ENCODE measurements at places on chromosomes 4 and X. TPM values are rescaled to one million over a fixed set of nuclear protein-coding genes. Genes with fewer than 3 reads are reported as not detected.

DNA sequence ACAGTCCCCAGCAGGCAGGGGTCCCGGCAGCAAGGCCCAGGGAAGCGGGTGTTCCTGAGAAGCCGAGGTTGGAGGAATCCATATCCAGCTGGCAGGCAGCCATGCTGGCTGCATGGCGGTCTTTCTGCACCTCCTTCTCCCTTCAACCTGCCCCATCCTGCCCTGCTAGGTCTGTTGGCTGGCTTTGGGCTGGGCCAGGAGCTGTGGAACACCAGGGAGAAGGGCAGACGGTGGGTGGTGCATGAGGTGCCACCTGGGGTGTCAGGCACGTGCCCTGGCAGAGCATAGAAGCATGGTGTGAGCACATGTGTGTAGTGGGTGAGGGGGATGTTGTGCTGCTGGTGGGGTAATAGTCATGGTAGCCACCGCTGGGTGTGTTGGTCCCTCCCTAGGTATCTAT is 150.1 kb downstream of the PJA1 start:
- DNase-seq: no peak

- no peak for DNase-seq
Measured at GRCh38 chr4:19227701-19228100, 1024.0 kb upstream of the SLIT2 start.

- DNase-seq: no peak
Measured at GRCh38 chr4:38306482-38307071, 346.4 kb downstream of the PTTG2 start.

- no peak for DNase-seq
Measured at GRCh38 chr4:175469514-175469913, 342.6 kb downstream of the GPM6A start.

DNA sequence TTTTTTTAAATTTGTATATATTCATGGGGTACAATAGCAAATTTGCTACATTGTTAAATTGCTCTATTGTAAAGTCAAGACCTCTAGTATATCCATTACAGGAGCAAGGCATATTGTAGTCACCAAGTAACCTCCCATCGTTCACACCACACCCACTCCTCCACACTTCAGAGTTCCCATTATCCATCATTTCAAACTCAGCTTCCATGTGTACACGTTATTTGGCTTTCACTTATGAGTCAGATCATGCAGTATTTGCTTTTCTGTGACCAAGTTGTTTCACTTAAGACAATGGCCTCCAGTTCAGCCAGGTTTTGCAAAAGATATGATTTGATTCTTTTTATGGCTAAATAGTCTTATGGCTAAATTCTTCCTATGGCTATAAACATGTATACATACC is 2614.2 kb downstream of the PCDH7 start:
- DNase-seq: no peak

DNA sequence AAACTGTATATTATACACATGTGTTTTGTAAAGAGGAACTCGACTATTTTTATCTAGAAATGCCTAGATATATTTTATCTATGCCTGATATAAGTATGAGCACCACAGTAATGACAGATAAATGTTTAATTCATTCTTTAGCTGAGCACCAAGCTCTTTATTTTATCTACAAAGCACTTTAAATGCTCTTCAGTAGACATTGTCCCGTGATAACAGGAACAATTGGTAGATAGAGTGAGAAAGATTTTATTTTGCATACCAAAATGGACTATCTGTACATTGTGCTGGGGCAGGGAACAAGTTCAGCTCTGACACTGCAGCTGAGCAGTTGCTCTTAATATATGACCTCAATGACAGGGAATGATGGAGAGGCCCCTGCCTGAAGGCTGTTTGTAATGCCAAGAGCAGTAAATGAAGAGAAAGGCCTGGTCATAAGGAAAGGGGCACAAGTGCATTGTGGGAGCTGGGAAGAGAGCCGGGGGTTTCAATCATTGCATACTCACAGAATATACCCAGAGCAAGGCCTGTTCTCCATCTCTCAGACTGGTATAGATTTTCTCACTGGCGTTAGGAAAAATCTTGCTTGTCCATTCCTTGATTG is 57.3 kb downstream of the SEPTIN11 start:
- no peak for DNase-seq

DNA sequence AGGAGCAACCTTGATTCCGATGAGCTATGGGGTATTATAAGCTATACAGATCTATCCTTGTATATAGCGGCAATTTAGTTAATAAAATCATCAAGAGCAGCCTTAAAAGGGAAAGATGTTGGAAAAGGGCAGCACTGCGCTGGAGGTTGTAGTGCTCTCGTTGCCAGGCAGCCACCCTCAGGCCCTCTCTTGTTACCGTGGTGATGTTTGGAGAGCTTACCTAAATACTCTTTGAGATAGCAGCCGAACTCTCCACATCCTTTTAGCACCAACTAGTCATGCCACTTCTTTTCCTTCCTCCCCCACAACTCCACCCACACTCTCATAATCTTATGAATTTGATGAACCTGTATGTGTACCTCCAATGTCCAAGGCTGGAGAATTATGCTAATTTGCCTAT is 3.8 kb upstream of the RADX start:
- no peak for DNase-seq

DNA sequence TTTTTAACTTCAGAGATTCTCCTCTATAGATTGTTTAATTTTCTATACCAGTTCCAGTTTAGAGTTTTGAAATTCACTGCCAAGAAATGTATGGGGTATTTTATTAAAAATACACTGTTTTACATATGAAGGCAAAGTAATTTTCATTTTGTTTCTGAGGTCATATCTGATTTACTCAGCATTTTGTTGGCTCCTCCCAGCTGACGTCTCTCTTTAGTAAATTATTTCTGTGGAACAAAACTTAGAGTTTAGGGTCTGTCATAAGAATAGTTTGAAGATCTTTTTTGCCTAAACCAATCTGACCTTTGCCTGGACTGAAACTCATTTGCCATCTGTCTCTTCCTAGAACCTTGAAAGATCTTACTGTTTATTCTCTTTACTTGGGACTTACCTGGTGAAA is 16.9 kb downstream of the FNIP2 start:
- no peak for DNase-seq

DNA sequence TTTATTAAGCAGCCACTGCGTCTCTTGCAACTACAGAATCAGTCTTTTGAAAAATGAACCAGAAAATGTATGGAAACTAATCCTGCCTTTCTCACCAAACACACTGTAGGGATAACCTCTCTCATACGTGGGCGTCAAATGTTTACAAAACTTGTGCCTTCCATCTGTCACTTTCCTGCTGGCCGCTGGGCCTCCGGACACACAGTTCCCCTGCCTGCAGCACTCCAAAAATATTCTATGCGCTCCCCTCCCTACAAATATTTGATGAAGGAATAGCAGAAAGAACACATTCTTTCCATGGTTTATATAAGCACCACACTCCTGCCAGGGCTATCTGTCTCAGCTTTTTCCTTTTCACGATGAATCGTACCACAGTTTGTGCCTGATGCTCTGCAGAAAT is 14.9 kb upstream of the CYTL1 start:
- no peak for DNase-seq

DNA sequence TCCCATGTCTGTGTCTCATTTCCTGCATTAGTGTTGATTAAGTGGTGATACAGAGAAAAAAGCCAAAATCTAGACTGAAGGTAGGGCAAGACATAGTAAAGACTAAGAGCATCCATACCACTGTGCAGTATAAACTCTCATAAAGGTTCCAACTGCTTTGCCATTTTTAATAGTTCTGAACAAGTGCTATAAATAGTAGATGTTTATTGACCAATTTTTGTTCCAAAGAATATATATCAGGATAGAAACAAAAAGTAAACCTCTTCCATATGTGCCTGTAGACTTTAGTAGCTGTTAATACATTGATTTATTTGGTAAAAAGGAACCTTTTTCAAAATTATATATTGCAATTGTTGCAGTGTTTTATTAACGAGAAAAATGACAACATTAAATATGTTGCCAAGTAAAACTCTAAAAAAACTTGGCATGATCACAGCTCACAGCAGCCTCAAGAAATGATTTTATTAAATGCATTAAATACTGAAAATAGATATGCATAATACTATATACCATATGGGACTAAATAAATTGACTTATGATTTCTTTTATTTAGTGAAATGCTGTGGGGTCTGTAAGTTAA is 22.3 kb upstream of the AASDH start:
- DNase-seq: no peak

DNA sequence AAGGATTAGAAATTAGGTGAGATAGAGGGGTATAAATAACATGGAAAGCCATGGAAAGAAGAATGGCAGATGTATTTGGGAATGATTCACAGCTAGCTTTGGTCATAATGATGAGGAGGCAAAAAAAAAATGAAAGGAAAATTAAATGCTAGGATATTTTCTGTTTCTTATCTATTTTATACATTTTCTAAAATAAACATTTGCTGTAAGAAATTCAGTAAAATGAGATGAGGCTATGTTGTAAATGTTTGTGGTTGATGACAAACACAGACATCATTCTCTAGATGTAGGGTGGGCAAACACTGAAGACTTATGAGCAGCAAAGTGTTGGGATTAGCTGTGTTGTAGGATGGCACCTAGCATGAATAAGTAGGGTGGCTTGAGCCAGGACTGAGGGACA is 407.1 kb downstream of the IL15 start:
- DNase-seq: no peak

DNA sequence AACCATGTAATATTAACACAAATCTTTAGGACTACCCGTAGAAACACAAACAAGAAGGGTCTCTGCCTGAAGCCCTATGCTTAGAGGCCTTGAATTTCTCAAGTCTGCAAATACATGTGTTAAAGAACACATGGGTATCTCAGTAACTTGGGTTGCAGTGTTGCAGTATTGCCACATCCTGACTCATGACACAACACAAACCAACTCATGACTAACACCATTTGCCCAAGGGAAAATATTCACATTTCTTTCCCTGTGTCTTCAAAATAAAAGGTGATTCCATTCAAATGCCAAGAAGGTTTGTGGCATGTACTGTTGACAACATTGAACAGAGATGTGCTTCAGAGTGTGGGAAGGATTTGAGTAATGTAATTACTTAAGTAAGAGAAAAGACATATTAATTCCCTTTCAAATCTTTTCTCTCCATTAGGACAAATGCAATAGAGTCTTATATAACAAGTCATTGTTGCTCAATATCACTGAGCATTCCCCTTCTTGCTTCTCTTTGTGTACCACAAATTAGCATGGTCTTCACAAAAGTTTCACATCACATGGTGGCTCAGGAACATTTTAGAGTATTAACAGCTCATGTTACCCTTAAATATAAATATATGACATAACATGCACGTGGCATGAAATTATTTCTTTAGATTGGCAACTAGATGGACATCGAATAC is 487.1 kb downstream of the STPG2 start:
- DNase-seq: peak; percentile 51

- DNase-seq: no peak
Measured at GRCh38 chr4:20050768-20051167, 200.9 kb upstream of the SLIT2 start.

GRCh38 chr4:124803641-124804040 is 91.1 kb upstream of the ANKRD50 start:
- DNase-seq: no peak

DNA sequence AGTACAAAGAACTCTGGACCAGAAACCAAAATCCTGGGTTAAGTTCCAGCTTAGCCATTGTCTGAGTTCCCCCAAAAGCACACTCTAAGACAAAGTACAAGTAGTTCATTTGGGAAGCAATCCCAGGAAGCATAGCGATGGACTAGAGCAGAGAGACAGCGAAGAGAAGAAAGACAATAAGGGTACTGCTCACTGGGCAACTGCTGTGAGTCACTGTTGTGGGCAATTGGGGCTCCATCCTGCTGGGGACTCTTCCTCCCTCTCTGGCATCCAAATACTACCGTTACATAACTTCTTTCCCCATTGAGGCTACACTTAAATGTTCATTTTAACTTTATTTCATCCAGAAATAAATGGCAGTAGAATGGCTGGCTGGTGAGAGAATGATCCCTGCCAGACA is 14.1 kb downstream of the SRPX start:
- DNase-seq: no peak

DNA sequence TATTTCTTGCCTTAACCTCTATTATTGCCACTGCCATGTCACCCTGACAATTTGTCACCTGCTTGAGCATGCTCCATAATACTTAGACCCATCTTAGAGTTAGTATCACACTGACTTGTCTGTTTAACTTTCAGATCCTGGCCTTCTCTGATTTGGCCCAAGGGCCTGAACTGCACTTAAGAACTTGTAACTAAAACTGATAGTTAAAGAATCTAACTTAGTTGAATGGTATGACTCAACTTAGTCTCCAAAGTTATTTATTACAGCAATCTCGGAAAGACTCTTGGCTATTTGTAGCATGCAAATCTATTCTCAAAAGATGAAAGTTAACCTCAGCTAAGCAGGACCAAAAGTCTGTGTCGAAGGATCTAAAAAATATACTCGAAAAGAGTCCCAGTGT is 72.3 kb downstream of the IGSF1 start:
- DNase-seq: no peak

GRCh38 chr4:104879367-104879766 is 267.3 kb upstream of the TET2 start:
- DNase-seq: no peak

- no peak for DNase-seq
Measured at GRCh38 chrX:151920530-151920929, 7.8 kb downstream of the MAGEA4 start.

- DNase-seq: no peak
Measured at GRCh38 chr4:43778187-43778915, 670.3 kb downstream of the KCTD8 start.

GRCh38 chrX:1215123-1215823 is 2.8 kb upstream of the CRLF2 start:
- DNase-seq: no peak

DNA sequence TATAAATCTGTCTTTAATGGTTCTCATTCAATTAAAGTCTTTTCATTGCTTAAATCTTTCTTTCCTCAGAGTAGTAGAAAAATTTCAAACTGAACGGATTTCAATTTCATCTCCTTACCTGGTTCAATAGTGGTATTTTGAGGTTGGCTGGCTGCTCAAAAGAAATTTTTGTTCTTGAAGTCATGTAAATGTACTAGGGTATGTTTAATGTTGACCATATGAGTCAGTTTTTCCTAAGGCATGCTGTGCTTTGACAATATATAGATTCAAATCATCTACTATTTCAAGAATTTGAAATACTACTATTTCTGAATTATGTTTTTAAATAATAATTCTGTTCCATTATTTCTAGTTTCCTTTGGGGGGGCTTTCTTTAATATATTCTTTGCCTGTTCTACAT is 105.5 kb downstream of the PACRGL start:
- no peak for DNase-seq

- no peak for DNase-seq
Measured at GRCh38 chrX:1093121-1093520, 119.3 kb downstream of the CRLF2 start.

TCEANC gene
- polyA plus RNA-seq: 0.96 TPM

NAA11 gene
- not detected for polyA plus RNA-seq

MAGEA6 gene
- 11.3 TPM for polyA plus RNA-seq

NHS gene
- polyA plus RNA-seq: 3.6 TPM

ZFP42 gene
- polyA plus RNA-seq: not detected

AKAP14 gene
- not detected for polyA plus RNA-seq

CSAG1 gene
- polyA plus RNA-seq: 0.27 TPM

PTCHD1 gene
- polyA plus RNA-seq: not detected

SPANXC gene
- 0.39 TPM for polyA plus RNA-seq

SPANXB1 gene
- polyA plus RNA-seq: 3.6 TPM

UGT2A1 gene
- polyA plus RNA-seq: not detected
